ENCODE measurements at places on chromosomes 7 and 10. TPM values are rescaled to one million over a fixed set of nuclear protein-coding genes. Genes with fewer than 3 reads are reported as not detected.

Gene OR6V1
- total RNA-seq: not detected

Gene ADIRF
- total RNA-seq: 26.0 TPM

Gene NUDT13
- total RNA-seq: 1.3 TPM

Gene RAPGEF5
- total RNA-seq: 171 TPM

DNA sequence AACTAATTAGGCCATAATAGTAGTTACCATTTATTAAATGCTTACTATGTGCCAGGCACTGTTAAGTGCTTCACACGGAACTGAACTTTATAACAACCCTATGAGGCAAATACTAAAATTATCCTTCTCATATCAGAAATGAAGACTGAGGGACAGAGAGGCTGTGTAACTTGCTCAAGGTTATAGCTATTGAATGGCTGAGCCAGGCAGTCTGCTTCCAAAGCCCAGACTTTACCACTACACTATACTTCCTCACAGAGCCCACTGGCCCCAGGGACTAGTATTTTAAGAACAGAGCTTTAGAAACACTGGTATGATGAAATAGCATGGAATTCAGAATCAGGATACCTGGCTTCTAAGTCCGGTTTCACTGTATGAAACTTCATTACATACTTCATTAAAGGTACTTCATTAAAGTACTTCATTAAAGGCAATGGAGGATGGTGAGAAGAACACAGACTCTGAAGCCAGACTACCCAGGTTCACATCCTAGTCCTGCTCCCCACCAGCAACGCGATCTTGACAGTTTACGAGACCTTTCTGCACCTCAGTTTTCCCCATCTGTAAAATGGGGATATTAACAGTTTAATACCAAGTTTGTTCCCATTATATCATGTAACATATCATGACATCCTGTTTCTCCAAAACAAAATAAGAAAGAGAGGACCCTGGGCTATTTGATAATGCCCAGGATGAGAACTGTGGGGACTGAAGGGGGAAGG lies 19.6 kb downstream of the ANXA11 start:
- DNase-seq: no peak

Gene GRM3
- total RNA-seq: not detected

DNA sequence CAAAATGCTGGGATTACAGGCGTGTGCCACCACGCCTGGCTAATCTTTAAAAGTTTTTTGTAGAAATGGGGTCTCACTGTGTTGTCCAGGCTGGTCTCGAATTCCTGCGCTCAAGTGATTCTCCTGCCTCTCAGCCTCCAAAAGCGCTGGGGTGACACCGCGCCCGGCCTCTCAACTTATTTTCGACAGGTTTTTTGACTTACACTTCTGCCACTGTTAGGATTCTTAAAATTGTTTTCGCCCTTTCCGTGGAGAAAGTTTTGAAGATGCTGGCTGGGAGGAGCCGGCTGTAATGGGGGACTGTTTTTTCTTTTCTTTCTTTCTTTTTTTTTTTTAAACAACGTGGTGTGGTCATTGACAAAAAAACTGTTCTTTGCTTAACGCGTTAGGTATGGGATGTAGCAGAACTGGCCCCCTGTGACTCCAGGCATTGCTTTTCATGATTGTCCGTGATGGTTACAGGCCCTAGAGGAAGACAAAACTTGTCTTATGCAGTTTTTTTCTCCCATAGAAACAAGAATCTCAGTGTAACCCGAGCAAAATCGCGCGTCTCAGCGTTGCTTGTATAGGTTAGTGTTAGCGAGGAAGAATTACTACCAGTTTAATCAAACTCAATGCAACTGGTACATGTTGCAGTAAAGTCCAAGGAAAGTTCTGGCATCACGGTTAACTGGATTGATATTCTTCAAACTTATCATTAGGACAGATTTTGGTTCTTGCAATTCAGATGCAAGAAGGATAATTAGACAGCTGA lies 72.2 kb downstream of the DAGLB start:
- peak; percentile 31 for DNase-seq

Gene ADGRA1
- not detected for total RNA-seq

DNA sequence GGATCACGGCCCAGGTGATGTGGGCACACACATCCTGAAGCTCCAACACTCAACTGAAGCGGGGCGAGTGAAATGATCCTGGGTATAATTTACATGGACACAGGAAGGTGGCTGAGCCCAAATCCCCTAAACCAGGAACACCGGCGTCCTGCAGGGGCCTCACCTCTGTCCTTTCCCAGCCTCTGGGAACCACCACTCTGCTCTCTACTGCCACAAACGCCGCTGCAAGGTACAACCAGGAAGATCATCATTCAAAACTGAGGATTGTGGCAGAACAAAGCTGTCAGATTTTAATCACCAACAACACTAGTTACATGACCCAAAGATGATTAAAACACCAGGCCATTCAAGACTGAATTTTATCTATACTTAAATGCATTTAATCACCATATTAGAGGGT lies 104.0 kb downstream of the DIP2C start:
- no peak for DNase-seq

DNA sequence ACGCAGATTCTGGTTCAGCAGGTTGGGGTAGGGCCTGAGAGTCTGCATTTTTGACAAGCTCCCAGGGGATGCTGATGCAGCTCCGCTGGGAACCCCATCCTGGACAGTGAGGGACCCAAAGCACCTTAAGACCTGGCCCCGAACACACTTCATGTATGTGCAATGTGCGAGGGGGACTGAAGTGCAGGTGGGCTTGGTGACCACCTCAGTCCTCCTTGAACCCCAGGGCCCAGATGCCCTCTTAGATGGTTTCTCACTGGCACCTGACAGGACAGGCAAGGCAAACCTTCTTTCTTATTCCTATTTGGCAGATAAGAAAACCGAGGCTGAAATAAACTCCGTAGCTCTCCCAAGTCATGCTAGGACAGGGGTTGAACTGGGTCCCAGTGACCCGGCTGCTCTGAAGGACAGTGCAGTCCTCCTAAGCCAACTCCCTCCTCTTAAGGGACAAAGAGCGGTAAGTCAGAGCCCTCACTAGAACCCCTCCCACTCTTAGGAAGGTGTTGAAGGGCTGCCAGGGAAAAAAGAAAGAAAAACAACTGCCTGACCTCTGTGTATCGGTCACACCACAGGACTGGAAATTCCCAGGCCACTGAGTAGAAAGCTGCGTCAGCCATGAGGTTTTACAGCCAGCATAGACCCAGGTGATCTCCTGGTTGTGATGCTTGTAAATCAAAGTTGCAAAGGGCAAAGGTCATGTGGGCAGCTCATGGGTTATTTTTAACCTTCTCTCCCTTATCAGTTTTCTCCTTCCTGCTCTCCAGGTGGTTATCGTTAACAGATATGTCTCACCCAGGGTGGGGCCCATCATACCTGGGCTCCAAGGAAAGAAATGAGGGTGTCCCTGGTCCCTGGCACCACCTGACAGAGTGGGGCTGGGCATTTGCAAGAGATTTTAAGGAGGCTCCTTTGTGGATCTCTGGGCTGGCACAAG lies 90.9 kb upstream of the SMNDC1 start:
- peak; percentile 99 for DNase-seq

Gene SYT15B
- 0.89 TPM for total RNA-seq

- DNase-seq: no peak
Observed at GRCh38 chr7:122302761-122303530, 1.6 kb downstream of the FEZF1 start.

DNA sequence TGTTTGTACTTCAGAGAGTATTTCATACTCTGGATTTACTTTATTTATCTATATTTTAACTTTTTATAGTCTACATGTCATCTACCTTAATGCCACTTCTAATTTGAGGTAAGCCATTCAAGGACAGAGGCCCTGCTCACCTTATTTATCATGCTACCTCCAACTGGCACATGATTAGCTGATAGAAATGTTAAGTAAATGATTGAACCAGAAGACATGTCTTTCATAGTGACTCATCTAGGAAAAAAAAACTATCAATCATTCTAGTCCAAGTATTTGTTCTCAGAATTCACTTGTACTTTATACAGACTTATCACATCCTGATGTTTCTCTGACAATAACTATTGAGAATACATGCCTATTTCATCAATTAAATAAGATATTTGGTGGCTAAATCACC lies 856.3 kb downstream of the XPNPEP1 start:
- DNase-seq: no peak

DNA sequence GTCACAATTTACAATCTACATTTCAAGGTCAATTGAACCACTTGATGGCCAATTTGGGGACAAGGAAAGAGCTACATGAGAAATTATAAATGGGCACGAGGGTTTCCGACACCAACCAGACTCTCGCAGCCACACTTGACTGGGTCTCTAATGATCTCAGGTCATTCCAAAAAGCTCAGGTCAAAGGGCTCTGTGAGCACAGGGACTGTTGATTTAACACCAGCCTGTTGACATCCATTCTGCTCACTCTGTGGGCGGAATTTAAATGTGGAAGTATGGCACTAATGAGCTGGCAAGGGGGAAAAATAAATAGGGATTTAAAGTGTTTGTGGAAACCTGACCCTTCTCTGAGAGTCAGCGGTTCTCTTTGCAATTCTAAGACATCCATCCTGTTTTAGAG lies 810.7 kb upstream of the AUTS2 start:
- no peak for DNase-seq

GRCh38 chr10:3074145-3074665 lies 6.9 kb downstream of the PFKP start:
- no peak for DNase-seq

GRCh38 chr10:6778992-6779701 lies 199.1 kb upstream of the PRKCQ start:
- no peak for DNase-seq

GRCh38 chr7:25495342-25496250 lies 267.3 kb upstream of the NPVF start:
- no peak for DNase-seq

Gene HTRA1
- total RNA-seq: 60.7 TPM

DNA sequence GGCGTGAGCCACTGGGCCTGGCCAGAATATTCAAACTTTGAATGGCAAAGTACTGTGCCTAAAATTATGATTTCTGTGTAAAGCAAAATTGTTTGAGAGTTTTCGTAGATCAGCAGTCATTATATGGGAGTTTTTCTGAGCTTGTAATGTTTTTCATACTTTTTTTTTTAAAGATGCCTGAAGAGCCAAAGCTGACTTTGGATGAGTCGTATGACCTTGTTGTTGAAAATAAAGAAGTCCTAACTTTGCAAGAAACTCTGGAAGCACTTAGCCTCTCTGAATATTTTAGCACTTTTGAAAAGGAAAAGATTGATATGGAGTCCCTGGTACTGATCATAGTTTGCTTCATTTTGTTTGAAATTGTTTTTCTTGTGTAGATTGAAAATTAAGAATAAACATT lies 26.7 kb downstream of the SEC23IP start:
- DNase-seq: no peak

DNA sequence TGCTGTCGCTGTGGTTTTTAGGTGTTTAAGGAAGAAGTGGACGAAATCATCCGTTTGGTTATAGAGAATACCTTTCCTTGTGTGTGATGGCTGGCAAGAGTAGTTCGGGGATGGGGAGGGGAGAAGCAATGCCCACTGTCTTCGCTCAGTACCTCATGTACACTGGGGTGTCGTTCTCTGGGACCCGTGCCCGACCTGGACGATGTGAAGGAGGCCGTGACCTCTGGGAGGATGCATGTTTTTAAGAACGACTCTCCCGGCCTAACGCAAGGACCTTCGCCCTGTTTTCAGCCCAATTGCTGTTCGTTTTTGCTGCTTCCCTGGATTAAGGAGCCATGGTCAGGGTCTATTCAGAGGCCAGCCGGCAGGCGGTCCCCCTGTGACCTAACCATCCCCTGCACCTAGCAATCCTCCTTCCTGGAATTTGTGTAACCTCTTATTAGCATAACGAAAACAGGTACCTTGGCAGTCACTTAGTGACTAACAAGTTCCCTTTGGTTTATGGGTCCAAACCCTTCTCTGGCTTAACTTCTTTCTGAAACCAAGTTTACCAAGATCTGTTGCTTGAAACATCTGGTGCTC lies 1.3 kb downstream of the NFE2L3 start:
- DNase-seq: no peak

Gene INSYN2A
- not detected for total RNA-seq

DNA sequence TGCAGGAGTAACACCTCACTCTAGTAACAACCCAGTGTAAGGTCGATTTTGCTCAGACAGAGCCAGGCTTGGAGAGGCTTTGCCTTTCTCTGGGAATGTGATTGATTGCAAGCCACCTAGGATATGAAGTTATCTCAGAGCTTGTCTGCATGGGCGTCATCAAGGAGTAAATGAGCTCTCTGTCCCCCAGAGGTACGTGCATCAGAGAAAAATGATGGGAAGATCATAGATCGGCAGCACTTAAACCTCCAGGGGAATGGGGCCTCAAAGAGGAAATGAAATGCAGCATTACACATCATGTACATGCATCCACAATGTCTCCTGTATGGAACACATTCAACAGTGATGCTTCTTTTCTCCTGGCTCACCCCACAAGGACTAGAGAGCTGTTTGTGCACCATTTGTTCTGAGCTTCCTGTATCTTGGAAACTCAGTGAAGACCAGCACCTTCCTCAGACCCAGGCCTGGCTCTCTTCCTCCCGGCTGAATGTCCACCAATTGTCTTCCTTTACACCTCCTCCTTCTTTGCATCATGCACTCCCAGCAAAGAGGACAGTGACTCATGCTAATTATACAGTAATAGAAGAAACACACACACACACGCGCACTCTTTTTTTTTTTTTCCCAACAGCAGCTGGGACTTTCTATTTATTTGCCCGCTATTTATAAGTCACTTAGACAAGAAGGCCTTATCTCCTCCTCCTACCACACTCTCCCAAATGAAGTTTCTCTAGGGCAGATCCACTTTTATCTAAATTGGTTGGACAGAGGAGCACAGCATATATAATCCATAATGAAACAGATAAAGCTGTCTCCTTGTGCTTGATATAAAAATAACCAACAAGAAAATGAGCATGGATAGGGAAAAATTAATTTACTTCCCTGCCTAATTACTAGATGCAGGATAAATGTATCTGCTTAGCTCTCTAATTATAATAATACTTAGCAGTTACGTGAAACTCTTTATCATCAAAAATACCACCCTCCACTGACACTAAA lies 990.7 kb downstream of the CCSER2 start:
- DNase-seq: no peak

GRCh38 chr7:145909991-145910513 lies 206.5 kb upstream of the CNTNAP2 start:
- DNase-seq: no peak

Gene HOXA6
- total RNA-seq: 1.9 TPM

Gene PHTF2
- 15.7 TPM for total RNA-seq

Gene DPP6
- total RNA-seq: not detected

GRCh38 chr10:70162151-70162891 lies 8.0 kb downstream of the SAR1A start:
- no peak for DNase-seq

Gene VIPR2
- not detected for total RNA-seq

Gene LGI1
- not detected for total RNA-seq

GRCh38 chr10:71136036-71136721 lies 76.2 kb upstream of the UNC5B start:
- no peak for DNase-seq

Measured in dermis microvascular lymphatic vessel endothelial cell (primary cell).